NCI-H1105 (cell line): ENCODE measurements at places on chromosomes 1 and 21.
A peak's percentile ranks its signal among the peaks of the same experiment; 100 is the strongest.

- DNase-seq, result no peak
Observed at GRCh38 chr1:64315402-64315801, 112.0 kb downstream of the UBE2U start.

DNA sequence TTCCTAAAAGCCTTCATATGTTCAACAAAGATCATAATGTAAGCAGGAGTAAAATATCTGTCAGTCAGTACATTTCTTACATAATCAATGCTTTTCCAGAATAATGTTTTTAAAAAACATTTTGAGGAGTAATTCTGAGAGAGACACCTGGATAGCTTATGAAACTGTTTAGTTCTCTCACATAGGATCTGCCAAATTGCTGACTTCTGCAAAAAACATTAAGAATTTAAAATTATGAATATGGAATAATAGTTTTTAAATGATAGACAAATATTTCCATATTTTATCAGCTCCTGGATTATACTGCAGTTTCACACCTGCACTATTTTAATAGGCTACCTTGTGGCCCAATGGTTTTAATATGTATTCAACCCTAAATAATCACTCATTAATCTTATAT, 142.7 kb upstream of the RUNX1 start:
- no peak for DNase-seq

DNA sequence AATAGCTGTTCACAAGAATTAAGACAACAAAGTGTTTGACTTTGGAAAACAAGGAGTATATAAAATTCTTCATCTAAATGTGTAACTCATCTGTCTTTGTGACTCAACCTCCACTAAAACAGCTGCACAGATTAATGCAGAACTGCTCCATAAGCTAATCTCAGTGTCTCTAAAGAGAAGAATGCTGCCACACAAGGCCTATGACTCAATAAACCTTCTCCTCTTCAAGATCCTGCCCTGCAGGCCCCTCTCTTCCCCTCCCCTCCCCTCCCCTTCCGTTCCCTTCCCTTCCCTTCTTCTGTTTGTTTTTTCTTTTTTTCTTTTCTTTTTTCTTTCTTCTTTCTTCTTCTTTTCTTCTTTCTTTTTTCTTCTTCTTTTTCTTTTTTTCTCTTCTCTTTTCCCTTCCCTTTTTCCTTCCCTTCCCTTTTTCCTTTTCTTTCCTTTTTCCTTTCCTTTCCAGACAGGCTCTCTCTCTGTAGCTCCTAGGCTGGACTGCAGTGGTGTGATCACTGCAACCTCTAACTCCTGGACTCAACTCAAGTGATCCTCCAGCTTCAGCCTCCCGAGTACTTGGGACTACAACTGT, 1052.8 kb downstream of the BRINP3 start:
- DNase-seq, result no peak

GRCh38 chr1:107515702-107516101, 374.9 kb downstream of the NTNG1 start:
- no peak for DNase-seq

- no peak for DNase-seq
Observed at GRCh38 chr1:212601524-212601923, 7.0 kb upstream of the ATF3 start.

GRCh38 chr1:17671741-17672140, 83.4 kb upstream of the ACTL8 start:
- DNase-seq, result peak; percentile 19

- DNase-seq, result no peak
Observed at GRCh38 chr1:240737298-240737697, 125.3 kb upstream of the GREM2 start.
